NCI-H1930 (cell line): ENCODE measurements at places on chromosomes 12 and 14.

DNA sequence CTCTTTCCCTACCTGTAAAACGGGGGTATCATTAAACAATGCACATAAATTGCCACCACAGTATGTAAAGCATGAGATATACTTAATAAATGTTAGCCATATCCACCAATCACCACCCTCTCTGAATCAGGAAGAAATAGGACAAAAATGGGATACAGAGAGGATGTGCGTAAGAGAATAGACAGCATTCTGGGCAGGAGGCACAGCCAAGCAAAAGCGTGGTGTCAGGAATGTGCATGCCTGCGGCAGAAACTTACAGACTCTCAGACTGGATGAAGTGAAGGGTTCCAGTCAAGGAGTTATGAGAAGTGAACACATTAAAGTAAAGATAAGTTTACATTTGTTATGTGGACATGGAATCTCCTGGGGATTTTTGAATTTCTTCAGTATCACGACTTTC, 121.7 kb upstream of the MDM1 start:
- DNase-seq, result no peak

DNA sequence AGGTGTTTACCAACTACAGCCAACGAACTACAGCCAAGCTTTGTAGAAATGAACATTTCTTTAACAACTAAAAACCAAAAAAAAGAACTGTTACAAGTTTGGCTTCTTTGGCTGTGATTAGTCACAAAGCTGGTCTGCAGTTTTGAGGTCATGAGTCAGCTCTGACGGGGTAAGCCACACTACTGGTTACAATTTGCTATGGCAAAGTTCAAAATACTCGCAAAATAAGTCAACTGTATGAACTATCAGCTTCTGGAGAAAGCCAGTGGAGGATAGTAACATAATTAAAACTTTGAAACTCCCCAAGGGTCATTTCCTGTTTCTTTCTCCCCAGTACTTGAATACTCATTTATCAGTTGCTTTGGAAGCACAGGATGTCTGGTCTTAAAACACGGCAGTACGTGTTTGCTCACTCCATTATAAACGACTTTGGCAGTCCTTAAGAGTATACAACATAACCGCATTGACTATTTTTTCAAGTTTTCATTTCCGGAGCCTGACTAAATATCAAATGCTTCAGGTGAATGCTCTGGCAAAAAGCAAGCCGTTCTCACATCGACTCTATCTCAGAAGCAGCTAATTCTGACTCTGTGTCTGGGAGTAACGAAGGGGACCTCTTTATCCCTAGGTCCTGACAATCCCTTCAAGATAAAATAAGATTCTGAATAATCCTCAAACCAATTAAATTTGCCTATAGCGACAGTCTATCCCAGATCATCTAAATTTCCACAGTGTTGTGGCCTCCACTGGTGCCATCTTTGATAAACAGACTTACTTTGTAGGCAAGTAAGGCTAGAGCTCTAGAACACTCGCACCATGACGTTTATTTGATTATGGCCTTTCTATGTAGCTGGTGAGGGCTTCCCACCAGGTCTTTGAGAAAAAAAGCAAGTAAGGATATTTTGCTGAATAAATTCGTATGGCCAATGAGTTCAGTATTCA, 10.6 kb downstream of the PHLDA1 start:
- no peak for DNase-seq

DNA sequence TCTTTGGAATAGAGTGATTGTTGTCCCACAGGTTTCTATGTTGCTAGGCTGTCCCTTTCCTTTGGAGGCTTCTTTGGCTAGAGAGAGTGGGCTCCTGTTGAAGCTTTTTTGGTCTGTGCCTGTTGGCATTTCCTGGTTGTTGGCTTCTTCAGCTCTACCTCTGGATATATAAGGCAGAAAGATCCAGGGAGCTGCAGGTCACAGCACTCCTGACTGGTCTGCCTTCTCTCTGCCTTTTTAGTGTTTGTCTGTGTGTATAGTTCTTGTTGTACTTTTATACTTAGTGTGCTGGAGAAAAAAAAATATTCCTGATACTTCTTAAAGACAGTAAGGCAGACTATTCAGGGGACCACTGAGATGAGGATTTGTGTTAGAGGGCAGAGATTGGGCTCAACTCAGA, 202.7 kb downstream of the FBXL14 start:
- no peak for DNase-seq

DNA sequence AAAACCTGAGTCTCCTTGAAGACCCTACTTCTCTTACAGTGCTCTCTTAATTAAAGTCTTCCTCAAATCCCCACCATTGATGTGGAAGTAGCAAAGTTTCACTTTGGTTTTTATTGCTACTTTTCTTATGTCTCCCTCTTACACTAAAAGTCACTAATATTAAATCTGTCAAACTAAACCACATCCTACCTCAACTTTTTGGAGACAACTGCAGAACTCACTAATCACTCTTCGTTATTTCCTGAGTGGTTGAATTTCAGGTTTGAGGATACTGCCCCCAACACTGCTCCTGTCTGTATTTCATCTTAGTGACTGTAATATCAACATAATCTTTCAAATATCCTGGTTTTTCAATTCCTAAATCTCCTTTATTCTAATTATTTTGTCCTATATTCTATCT, 213.0 kb upstream of the PDE3A start:
- DNase-seq, result no peak

DNA sequence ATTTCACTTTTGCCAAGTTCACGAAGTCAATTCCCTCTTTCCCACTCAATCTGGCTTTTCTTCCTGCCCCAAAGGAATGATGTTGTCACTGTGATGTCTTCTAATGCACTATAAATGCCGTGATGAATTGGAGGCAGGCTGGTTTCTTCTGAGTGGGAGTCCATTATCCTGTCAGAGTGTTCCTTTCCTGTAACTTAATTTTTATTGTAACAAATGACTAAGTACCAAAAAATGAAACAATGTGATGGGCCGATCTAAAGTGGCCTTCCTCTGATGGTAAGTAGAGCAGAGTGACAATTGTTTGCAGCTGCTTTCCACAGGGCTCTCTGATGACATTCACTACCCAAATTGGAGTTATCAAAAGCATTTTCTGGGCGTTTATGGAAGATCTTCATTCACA, 22.2 kb downstream of the TMEM30B start:
- no peak for DNase-seq

- DNase-seq, result no peak
These were observed 19.4 kb downstream of the TMEM116 start for GRCh38 chr12:111993292-111994150.

- DNase-seq, result no peak
These were observed 909.1 kb downstream of the TRHDE start for GRCh38 chr12:73181244-73181643.

DNA sequence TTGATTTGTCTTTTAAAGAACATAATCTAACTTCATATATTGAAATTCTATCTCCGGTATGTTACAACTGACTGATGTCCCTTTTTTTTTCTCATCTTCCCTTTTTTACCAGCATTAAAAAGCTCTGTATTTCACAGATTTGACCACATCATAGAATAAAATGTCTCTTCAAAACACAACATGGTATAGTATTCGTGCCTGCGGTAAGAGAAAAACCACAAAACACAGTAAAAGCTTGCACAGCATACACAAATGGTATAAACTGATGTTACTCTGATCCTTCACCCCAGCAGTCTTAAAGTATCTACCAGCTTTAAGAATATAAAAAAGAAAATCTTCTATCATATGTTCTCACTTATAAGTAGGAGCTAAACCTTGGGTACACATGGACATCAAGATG, 83.4 kb downstream of the HECTD1 start:
- no peak for DNase-seq

DNA sequence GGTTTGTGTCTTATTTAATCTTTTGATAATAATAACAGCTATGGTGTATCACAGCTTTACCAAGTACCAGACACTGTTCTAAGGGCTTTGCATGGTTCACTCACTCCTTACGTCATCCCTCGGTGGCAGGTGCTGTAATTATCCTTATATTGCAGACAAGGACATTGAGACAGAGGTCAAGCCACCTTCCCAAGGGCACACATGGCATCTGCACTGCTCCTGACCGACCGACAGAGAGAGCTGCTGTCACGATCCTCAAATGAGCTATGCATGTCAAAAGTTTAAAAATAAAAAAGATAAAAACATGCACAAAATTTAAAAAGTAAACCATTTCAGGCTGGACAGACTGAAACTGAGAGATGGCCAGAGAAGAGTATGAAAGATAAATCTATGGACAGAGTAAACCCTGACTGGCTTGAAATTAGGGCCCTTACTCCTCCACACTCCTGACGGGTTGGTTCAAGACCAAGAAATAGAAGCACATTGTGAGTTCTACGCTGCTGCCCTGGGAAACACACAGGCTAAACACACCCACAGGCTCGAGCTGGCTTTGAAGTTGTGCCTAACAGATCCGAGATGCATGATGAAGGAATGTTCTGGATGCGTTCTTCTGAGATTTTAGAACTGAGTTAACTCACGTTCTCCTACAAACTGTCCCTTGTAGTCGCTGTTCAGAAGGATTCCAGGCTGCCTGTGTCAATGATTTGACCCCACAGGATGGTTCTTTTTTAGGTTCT, 268.7 kb downstream of the ZFP36L1 start:
- no peak for DNase-seq

DNA sequence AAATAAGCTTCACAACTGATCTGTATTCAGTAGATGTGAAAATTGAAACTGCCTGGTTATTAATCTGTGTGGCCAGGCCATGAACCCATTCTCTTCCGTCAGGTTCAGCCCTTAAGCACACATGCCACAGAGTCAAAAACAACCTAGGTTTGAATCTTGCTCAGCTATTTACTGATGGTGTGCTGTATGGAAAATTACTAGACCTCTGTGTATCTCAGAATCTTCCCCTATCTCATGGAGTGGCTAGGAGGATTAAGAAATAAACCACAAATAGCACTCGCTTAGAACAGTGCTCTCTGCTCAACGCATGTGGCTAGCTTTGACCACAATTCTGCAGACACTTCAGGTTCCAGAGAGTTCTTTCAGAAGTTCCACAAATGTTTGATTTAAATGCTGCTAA, 240.7 kb upstream of the PLEKHG7 start:
- DNase-seq, result no peak

DNA sequence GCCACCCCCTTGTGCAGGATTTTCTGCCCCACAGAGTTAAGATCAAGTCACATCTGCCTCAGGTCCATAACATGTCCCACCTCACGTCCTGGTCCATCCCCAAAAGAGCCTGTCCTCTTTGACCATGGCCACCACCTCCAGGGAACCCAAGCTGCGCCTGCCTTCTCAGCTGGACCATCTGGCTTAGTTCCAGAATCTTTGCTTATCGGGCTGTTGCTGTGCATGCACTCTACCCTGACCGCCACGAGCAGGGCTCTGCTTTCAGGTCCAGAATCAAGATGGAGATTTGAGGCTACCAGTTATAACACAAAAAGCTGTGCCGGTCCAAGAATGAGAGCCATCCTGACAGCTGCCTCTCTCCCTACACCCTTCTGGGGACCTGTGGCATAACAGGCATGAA, 326.7 kb downstream of the DPF3 start:
- no peak for DNase-seq

DNA sequence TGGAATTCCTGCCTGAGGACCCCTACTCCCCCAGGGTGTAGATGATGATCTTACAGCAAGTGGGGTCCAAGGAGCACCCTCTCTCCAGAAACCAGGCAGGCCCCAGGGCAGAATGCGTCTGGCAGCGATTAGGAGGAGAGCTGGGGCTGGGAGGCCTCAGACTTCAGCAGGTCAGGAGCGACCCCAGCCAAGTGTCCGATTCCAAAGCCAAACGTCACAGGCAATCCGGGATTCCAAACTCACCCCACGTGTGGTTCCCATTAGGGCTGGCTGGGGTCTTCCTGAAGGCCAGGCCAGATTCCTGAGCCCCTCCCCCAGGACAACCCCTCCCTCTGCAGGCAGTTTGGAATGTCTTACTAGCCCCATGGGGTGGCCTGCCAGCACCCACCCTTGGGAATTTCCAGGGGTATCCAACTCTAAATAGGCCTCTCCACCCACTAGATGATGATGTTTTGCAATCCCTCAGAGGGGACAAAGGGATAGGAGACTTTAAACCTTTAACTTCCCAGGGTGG, 17.3 kb upstream of the FIGNL2 start:
- DNase-seq, result no peak
